ENCODE measurements at places on chromosomes 5 and 9.

DNA sequence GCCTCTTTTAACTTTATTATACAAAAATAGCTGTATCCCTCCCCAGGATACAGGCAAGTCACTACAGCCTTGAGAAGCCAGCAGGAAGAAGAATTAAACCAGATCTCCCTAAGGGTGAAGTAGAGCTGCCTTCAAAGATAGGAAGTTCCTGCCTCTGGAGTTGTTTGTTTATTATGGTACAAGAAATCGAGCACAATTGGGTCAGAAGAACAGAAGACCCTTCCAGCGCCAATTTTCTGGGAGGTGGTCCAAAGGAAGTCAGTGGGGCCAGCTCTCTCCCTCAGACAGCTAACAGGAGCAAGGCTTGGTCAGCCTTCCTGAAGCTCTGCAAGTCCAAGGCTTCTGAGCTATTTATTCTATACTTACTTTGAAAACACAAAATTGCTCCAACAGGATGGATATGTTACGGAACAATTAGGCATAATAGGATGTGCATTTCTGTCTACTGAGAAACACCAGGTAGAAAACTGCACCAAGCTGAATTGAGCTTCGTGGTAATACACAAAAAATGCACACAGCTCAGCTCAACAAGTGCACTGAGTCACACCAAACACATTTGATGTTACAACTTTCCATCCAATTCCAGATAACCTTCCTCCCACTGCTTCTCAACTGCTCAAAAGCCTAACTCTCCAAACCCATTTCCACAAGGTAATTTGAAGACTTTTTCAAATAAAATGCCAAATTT, 16.0 kb downstream of the SERINC5 start:
- no peak for DNase-seq

- no peak for DNase-seq
Measured at GRCh38 chr5:79578876-79579275, 33.4 kb upstream of the TENT2 start.

- DNase-seq = no peak
Measured at GRCh38 chr9:128056086-128056485, 11.0 kb downstream of the NAIF1 start.

GRCh38 chr5:57738301-57738700, 255.7 kb upstream of the ACTBL2 start:
- DNase-seq = no peak

- DNase-seq = no peak
Measured at GRCh38 chr9:1013021-1013420, 36.6 kb downstream of the DMRT3 start.

DNA sequence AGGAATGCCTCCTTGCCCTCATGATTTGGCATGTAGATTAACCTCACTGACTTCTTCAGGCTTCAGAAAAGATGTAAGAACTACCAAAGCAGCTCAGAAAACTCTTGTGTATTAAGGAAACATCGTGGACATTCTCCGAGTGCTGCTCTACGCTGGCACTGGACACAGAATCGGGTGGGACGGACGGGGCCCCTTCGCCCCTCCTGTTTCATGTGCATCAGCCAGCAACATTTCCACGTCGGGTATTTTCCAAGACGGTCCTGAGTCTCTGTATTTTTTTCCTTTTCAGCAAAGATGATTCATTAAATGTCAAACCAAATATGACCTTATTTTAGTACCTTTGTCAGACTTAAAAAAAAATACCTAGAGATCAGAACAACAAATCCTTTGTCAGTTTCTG, 583.6 kb downstream of the CCDC171 start:
- no peak for DNase-seq

DNA sequence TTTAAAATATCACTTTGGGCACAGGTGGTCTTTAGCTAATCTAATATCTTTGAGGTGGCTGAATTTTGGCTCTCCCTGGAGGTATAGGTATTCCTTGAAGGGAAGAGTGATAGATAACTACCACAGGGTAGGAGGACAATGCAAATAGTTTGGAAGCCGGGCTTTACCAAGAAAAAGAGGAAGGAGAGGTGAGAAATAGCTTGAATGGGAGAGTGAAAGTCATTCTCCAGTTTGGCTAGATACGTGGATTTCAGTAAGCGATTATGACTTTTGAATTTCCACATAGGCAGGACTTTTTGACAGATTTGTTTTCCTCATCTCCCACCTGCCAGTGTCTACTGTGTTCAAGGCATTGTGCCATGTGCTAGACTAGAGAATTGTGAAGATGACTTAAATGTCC, 45.5 kb downstream of the RASA1 start:
- no peak for DNase-seq

DNA sequence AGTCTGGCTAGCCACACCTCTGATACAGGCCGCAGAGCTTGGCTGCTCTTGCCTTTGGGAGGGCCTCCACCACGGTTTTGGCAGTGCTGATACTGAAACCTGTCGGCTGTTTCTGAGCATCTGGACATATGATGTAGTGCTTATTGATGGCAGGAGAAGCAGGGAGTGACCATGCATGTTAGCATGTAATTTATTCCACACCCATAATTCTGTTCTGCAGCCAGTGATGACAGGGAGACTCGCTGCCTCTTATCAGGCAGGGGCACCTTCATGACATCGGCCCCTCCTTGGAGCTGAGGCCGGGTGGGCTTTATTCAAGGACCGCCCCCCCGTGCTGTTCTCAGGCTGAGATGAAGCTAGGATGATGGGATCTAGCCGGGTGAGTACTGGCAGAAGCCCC, 49.0 kb downstream of the OLFM1 start:
- peak; percentile 78 for DNase-seq

DNA sequence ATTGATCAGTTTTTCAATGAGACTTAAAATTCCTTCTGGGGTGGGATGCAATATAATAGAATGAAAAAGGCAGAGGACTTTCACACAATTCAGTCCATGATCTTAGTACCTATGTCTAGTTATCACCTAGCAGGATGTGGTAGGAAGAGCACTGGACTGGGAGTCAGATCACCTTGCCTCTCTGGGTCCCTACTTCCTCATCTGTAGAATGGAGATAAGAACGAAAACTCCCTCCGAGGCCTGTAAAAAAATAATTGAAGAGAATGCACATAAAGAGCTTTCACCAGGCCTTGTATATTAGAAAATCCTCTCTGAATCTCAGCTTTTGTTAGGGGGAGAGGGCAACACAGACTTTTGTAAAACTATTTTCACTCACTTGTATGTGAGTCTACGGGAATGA, 681 bp upstream of the TMEFF1 start:
- no peak for DNase-seq

- no peak for DNase-seq
Measured at GRCh38 chr5:51843893-51844292, 460.6 kb downstream of the ISL1 start.

GRCh38 chr5:32854473-32854872, 143.4 kb downstream of the NPR3 start:
- DNase-seq = no peak

- no peak for DNase-seq
Measured at GRCh38 chr5:124104344-124104743, 592.4 kb downstream of the CSNK1G3 start.

GRCh38 chr9:16656432-16657169, 213.9 kb downstream of the BNC2 start:
- DNase-seq = peak; percentile 27

DNA sequence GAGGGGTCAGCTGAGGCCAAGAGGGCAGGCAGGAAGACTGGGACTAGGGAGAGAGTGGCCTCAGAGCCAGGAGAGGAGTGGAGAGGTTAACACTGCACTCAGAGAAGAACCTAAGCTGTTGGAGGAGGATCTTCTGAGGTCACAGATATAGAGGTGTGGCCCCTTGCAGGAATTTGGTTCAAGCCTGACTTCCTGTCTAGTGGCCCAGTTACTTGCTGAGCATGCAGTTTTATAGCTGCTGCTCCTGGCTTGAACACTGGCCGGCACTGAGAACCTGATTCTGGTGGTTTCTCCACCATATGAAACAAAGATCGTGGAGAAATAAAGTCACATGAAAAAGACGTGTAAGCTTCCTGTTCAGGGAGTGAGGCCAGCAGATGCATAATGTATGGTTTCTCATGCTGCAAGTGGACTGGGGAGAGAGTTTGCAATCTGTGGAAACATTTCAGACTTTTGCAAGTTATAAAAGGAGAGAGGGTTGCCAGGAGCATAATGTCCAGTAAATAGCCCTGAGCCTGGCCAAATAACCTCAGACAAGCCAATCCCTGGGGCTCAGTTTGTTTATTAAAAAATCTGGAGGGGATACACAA, 82.6 kb downstream of the GALNT10 start:
- no peak for DNase-seq

- peak; percentile 51 for DNase-seq
Measured at GRCh38 chr5:37738057-37738691, 101.7 kb downstream of the GDNF start.

- no peak for DNase-seq
Measured at GRCh38 chr5:65197531-65198455, 283.9 kb downstream of the ADAMTS6 start.

GRCh38 chr5:57358796-57359592, 123.6 kb downstream of the ACTBL2 start:
- no peak for DNase-seq

GRCh38 chr5:172104801-172105701, 83.0 kb downstream of the STK10 start:
- no peak for DNase-seq

GRCh38 chr9:34796924-34797323, 87.0 kb upstream of the CCL21 start:
- no peak for DNase-seq

DNA sequence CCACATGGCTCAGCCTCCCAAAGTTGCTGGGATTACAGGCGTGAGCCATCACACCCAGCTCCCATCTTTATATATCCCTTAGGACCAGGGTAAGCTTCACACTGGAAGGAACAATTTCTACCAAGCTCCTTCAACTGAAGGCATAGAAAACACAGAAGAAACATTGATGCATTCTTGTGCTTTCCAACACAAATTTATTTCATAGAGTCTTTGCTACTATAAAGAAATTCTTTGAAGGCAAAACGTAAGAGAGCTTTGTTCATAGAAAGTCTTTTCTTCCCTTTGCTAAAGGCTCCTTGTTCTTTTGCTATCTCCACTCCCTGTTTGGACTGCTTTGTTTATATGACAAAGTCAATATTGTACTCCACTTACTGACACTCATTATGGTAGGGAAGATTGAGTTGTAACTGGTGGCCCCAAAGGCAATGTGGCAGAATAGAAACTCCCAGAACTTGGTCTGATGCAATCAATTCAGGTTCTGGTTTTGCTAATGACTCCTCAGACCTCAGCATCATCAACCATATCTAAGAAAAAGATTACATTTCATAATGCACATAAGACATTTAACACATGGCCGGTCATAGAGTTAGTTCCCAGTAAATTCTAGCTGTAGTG, 97.4 kb upstream of the CLINT1 start:
- DNase-seq = no peak

GRCh38 chr5:131209506-131210150, 38.9 kb downstream of the LYRM7 start:
- peak; percentile 85 for DNase-seq

DNA sequence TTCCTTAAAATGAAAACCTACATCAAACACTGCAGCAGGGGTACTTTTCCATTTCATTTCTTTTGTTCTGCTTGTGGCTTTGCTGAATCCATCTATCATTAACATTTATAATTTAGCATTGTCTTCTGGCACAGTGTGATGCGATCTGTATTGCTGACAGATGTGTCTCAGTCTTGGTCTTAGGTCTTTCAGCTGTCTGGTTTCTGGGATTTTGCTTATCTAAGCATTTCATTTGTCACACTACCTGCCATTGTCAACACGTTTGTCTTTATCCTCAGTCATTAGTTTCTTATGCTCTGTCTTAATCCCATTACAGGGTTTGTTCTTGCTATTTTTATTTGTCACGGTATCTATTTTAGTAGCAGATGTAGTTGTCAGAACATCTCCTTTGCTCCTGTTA, 303.1 kb downstream of the IZUMO3 start:
- DNase-seq = no peak

- DNase-seq = no peak
Measured at GRCh38 chr9:126652140-126652582, 38.4 kb downstream of the LMX1B start.

GRCh38 chr9:35186524-35186923, 24.7 kb downstream of the UNC13B start:
- no peak for DNase-seq

DNA sequence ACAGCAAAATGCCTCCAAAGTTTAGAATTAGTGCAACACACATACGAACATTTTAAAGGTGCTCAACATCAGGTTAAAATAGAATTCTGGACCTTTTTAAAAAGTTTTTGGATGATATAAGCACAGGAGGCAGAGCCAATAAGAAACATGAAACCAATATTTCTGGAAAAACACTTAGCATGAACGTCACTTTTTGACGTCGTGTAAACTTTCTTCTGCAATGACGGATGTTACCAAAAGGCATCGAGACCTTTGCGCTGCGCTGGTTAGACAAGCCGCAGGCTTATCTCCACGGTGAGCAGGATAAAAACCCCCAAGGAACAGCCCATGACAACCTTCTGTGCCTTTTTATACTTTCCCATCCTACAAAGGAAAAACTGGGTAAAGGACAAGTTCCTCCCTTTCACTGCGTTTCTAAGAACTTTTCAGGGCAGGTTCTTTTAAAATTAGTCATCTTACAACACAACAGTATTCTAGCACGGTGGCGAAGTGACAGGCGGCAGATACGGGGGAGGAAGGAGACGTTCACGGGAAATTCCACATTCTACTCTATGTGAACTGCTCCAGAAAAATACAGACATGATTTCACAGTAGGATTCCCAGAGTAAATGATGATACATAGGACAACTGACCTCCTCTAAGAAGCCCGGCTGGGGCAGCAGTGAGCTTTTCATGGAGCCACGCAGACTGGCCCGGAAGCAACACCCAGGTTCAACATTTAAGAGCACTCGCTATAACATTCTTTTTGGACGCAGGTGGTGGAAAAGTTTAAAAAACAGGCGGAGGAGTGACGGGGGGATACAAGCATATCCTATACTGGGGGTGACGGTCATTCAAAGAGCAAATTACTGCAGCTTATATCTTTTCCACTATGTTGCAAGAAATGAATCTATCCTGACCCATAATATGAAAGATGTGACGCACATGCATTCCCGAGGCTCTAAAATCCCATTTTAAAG, 52.4 kb downstream of the USP20 start:
- DNase-seq = no peak

GRCh38 chr5:128241051-128241695, 157.6 kb downstream of the SLC12A2 start:
- no peak for DNase-seq

DNA sequence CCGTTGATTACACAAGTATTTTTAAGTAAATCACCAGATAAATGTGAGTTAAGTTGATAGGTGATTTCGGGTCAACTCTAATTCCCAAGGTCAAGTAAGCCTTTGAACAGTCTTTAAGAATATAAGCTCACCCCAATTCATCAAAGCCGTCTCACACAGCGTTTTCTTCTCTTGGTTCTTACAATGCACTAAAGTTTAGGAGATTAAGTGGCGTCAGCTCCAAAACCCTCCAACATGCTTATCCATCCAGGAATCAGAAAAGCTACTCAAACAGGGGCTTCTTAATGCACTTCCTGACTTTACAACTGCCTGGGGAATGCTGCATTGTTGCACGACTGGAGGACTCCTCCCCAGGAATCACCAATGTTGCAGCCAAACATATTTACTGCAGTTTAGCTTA, 206.2 kb upstream of the EFNA5 start:
- DNase-seq = no peak

DNA sequence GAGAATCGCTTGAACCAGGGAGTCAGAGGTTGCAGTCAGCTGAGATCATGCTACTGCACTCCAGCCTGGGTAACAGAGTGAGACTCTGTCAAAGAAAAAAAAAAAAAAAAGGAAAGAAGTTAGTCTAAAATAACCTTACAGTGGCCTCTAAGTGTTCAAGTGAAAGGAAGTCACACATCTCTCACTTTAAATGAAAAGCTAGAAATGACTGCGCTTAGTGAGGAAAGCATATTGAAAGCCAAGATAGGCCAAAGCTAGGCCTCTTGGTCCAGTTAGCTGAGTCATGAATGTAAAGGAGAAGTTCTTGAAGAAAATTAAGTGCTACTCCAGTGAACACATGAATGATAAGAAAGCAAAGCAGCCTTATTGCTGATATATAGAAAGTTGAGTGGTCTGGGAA, 38.1 kb downstream of the ITGA1 start:
- DNase-seq = no peak

Measured in NCI-H1694 (cell line).